Cardiac fibroblast (primary cell): ENCODE measurements at places on chromosomes 12 and 14.

GRCh38 chr14:105167303-105168092 lies 1.1 kb downstream of the JAG2 start:
- no peak for DNase-seq

GRCh38 chr14:23154964-23155587 lies 28.4 kb downstream of the SLC7A8 start:
- peak; percentile 98 for DNase-seq

DNA sequence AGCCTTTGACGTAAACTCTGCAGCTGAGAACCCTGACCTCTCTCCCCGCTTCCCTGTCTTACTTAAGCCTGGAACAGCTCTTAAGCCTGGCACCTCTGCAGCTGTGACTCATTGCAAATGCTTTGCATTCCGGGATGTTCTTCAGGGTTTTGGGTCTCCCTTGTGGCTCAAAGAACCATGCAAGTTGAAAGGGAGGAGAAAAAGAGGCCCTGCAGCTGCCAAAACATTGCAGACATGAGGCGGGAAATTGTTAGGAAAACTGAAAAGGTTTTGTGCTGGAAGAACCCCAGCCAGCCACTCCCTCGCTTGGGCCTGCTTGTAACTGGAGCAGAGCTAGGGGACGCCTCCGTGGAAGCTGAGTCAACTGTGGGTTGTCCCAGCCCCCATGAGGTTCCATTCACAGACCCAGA lies 60.2 kb upstream of the FERMT2 start:
- peak; percentile 99 for DNase-seq

DNA sequence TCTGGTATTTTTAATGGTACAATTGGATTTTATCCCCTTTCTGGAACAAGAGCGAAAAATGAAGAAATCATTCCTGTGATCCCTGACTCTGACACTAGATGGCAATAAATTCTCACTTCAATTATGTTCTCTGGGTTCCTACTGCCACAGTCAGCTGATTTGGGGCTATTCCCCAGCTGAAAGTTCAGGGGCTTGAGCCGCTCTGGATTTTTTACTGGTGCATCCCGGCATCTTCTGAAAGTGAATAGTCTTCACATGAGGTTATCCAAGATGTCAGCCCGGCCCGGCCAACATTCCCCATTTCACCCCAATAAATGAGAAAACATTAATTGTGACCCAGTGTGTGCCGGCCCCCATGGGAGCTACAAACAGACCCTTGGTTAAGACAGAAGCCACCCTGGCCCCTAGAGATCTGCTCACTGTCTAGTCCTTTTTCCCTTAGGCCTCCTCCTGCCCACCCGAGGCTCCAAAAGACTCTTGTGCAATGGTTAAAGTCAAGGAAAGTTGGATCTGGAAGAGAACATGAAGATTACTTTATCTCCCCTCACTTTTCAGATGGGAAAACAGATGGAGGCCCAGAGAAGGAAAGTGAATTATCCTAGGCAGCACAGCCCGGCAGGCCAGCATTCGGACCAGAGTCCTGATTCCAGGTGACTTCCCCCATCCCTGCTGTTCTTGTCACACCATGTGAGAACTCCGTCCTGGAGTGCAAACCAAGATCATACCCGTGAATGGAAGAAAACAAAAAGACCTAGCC lies 20.8 kb downstream of the CKAP4 start:
- DNase-seq: peak; percentile 81

DNA sequence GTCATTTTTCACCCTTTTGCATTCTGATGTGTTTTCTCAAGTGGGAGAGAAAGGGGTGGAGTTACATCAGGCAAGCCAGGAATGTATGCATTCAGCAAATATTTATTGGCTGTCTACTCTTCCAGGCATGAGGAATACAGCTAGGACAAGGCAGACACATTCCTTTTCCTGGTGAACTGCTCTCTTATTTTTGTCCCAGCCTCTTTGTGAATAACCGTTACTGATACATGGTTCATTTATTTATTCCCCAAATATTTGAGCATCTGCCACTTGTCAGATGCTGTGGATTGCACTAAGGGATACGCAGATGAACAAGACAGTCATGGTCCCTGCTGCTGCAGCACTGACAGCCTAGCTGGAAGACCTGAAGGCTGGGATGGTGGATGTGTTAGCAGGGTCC lies 6.1 kb downstream of the PELI2 start:
- DNase-seq: no peak

DNA sequence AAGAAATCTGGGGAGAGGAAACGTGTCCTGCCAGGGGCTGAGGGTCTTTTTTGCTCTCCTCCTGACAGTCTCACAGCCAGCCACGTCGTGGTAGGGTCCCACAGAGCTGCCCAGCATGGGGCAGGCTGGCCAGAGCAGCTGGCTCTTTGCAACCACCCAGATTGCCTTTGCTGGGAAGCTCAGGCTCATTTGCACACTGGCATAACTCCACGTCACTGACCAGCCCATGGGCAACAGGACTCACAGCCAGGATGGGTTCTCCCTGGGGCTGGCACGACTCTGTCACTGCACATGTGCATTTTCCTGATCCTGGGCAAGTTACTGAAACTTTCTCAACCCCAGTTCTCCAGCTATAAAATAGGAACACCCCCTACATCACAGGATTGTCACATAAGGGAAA lies 242.2 kb downstream of the DPF3 start:
- no peak for DNase-seq

DNA sequence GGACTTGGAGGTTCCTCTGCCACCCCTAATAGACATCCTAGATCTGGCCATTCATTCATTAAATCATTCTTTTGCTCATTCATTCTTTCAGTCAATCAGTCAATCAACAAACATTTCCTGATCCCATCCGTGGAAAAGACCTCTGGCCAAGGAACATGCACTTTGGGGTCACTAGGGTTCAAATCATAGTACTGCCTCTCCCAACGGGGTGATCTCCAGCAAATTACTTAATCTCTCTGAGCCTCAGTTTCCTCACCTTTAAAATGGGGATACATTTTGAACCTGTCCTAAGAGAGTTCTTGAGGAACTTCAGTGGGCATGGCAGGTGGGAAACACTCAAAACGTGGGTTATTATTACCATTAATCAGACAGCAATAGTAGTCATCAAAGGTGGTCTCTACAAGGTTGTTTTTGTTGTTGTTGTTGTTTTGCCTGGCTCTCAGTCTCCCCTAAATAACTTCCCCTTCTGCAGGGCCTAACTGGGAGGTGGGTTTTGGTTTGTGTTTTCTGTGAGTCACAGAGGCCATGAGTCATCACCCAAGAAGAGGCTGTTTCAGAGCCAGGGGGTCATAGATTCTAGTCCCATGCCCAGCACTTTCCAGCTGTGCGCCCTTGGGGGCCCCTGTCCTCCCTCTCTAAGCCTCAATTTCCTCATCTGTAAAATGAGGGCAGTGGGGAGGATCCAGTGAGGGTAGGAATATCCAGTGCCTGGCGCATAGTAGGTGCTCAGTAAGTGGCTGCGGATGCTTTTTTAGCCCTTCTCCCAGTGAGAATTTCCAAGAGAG lies 16.9 kb upstream of the FAM222A start:
- peak; percentile 34 for DNase-seq

DNA sequence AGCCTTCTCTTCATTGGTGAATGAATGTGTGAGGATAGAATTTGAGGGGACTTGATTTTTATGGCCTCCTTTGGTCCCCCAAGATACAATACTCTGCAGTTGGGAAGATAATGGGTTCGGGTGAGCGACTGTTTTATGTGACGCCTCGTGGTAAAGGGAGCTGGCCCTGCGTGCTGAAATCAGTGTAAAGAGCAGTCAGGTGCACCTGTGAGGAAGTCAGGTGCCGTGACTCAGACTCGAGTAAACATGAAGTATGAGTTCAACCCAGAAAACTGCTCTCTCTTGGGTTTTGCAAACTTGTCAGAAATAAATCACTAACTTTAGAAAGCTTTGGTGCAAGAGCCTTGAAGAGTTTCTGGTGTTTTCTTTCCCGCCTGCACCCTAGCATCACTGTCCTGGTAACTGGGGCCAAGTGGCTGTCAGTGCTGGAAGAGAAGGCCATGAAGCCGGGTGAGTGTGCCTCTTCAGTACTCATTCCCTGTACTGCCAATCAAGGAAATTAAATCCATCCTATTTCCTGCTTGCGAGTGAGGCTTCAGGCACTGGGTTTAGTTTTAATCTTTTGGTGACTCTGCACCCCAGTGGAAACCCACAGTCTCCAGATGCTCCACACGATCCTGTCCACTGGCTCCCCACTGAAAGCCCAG lies 59.2 kb downstream of the AACS start:
- no peak for DNase-seq

GRCh38 chr12:128932521-128932920 lies 79.2 kb downstream of the GLT1D1 start:
- DNase-seq: no peak

GRCh38 chr14:92883066-92883465 lies 39.9 kb upstream of the CHGA start:
- no peak for DNase-seq

DNA sequence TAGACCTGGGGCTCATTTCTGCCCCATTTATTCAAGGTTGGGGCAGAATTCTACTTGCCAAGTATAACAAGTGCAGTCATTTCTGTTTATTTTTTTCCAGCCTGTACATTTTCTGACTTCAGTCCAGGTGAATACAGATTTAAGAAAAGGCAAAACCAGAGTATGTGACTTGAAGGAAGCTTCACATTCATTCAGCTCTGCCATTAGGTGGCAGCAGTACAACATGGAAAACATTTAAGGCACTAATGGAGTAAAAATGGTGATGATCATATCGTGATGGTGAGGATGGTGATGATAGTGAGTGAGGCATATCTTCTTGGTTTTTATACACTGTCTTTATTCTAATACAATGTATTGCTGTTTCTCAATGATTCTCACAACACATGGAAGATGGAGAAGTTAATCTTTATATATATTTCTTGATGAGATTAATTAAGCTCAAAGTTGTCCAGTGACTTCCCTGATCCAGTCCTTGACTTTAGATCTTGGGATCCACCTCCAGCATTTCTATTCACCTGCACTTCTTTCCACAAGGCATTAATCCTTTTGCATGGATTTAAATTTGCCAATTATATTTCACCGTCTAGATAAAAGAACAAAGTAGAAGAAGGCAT lies 176.7 kb upstream of the SEL1L start:
- DNase-seq: peak; percentile 42
